ENCODE measurements at places on chromosomes 2 and 18. TPM values are rescaled to one million over a fixed set of nuclear protein-coding genes. Genes with fewer than 3 reads are reported as not detected.

- no peak overlapping the region for H3K4me3 ChIP-seq
- H3K27me3 ChIP-seq: peaks cover 10% of the 10 kb centered on the region
- H3K27ac ChIP-seq: no peak overlapping the region
- no peaks in the 10 kb centered on the region for H3K36me3 ChIP-seq
These were observed 259.7 kb downstream of the TCF4 start for GRCh38 chr18:55328301-55328700.

- no peak overlapping the region for H3K27ac ChIP-seq
- DNase-seq: no peak
- H3K27me3 ChIP-seq: peaks cover 48% of the 10 kb centered on the region
- no peak overlapping the region for H3K4me3 ChIP-seq
- H3K36me3 ChIP-seq: no peaks in the 10 kb centered on the region
These were observed 153.1 kb downstream of the INO80D start for GRCh38 chr2:205932861-205933260.

DNA sequence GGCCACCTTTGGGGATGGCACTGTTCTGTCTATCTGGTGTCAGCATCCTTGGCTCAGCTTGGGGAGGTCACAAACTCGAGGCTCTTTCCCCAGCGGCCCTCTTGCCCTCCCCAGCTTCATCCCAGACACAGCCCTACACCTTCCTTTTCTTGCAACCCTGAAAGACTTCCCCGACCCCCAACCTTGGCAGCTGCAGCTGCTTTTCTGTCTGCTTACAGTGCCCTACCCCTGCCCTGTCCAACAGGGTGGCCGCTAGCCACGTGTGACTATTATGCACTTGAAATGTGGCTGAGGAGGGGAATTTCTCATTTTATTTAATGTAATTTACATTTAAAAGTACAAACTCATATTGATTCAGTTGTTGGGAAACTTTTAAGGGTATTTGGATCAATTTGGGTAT, 41.3 kb downstream of the NGEF start:
- no peaks in the 10 kb centered on the region for H3K4me1 ChIP-seq
- H3K27me3 ChIP-seq: peaks cover 24% of the 10 kb centered on the region
- H3K4me3 ChIP-seq: no peak overlapping the region
- no peak for DNase-seq
- H3K36me3 ChIP-seq: no peaks in the 10 kb centered on the region

DNA sequence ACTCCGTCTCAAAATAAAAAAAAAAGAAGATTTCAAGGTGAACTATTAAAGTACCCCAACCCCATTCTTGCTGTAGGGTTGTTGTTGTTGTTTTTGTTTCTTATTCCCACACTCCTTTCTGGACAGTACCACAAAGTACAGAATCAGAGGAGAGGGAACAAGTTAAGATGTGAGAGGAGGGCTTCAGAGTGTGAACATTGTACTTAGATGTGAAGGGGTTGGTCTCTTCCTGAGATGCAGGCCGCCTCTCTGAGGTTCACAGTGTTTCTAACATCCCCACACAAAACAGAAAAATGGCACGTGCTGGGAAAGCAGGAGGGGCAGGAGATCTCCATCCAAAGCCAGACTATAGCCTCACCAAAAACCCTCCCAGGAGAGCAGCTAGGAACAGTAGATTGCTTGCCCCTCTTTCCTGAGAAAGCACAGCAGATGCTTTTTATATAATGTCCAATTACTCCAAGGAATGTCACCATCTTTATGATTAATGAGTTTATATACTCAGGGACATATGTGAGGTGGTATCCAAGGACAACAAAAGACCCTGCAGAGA, 22.6 kb downstream of the ADD2 start:
- no peaks in the 10 kb centered on the region for H3K4me1 ChIP-seq
- no peak overlapping the region for H3K27ac ChIP-seq
- DNase-seq: no peak
- H3K4me3 ChIP-seq: no peak overlapping the region
- H3K27me3 ChIP-seq: peaks cover 24% of the 10 kb centered on the region

DNA sequence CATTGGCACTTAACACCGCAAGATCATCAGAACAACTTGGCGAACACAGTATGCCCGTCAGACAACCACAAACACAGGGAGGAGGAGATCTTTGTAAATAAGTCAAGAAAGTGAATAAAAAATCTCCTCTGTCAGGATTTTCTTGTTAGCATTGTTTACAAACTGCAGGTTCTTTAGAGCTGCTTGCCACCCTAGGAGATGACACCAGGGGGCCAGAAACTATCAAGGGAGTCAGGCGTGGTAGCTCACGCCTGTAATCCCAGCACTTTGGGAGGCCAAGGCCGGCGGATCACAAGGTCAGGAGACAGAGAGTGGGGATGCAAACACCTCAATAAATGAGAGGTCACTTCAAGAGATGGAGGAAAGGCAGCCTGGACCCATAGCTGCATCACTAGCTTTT, 428.1 kb downstream of the SETBP1 start:
- peaks cover 16% of the 10 kb centered on the region for H3K27me3 ChIP-seq
- no peak overlapping the region for H3K4me3 ChIP-seq
- H3K27ac ChIP-seq: no peak overlapping the region
- DNase-seq: no peak
- no peaks in the 10 kb centered on the region for H3K36me3 ChIP-seq

DNA sequence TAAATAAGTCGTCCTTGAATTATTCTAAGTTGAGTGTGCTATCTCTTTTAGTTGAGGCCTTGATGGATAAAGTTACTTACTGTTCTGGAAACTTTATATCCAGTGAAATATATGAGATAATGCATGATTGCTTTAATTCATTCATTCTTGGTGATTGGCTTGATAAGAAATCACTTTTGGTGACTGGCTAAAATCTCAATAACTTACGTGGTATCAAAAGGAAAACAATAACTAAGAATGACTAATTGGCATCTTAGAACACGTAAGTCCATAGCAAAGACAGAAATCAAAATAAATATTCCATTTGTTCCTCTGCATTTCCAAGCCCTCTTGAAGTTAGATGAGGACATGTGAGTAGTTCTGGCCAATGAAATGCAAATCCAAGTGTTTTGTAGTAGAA, 251.6 kb downstream of the NUP35 start:
- no peaks in the 10 kb centered on the region for H3K36me3 ChIP-seq
- DNase-seq: no peak
- no peak overlapping the region for H3K27ac ChIP-seq

DNA sequence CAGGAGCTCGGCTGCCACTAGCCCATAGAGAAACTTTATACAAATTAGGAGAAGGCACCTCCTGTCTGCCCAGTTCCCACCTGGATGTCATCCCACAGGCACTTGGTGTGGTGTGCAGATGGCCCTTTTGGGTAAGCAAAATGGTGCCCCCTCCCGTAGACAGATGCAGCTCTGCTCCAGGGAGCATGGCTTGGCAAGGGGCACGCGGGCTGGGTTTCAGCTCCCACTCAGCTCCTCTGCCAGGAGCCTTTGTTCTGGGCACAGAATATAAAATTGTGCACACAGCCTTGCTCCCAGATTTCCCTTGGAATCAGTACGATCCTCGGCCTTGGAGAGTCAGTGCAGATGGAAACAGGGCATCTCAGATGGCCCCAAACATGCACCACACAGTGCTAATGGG, 20.3 kb upstream of the KCNF1 start:
- no peak for DNase-seq
- no peaks in the 10 kb centered on the region for H3K4me1 ChIP-seq
- H3K36me3 ChIP-seq: no peaks in the 10 kb centered on the region
- H3K4me3 ChIP-seq: no peak overlapping the region
- peaks cover 52% of the 10 kb centered on the region for H3K27me3 ChIP-seq
- H3K27ac ChIP-seq: no peak overlapping the region

DNA sequence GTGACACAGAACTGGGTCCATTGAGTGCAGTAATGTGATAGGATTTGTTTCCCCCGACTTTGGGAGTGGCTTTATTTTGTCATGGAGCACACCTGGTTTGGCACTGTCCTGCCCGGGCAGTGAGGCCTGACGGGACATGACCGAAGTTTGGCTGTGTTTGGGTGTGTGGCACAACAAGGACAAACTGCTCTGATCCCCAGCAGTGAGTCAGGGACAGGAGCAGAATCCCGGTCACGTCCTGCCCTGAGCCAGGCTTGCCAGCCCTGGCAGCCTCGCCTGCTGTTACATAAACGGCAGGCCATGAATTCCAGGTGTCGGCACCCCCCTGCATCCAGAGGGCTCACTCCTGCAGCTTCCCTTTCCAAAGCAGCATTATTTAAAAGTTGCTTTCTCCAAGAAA, 45.7 kb downstream of the IMPA2 start:
- H3K27me3 ChIP-seq: no peaks in the 10 kb centered on the region
- no peak overlapping the region for H3K27ac ChIP-seq
- DNase-seq: no peak
- peaks cover 4% of the 10 kb centered on the region for H3K4me1 ChIP-seq
- H3K4me3 ChIP-seq: no peak overlapping the region

GRCh38 chr18:22186484-22186971, 17.1 kb downstream of the GATA6 start:
- peaks cover 22% of the 10 kb centered on the region for H3K27me3 ChIP-seq
- no peak overlapping the region for H3K27ac ChIP-seq
- H3K4me3 ChIP-seq: no peak overlapping the region
- H3K4me1 ChIP-seq: no peaks in the 10 kb centered on the region

DNA sequence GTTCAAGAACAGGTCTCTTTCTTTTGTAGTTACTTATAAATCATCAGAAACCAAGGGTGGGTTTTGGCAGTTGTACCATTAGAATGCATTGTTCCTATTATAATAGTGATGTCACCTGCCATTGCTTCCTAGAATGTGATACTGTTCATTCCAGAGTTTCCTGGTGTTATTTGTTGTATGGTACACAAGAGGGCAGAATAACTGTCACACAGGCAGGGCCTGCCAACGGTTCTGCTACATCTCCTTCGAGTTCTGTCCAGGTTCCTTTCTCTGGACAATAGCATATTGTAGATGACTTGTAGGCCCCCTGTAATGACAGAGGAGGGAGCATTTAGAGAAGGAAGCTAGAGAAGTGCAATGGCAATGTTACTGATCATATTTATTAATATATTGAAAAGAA, 98.3 kb downstream of the KLHL14 start:
- H3K4me1 ChIP-seq: no peaks in the 10 kb centered on the region
- no peak for DNase-seq
- H3K27me3 ChIP-seq: peaks cover 8% of the 10 kb centered on the region
- H3K4me3 ChIP-seq: no peak overlapping the region
- H3K36me3 ChIP-seq: no peaks in the 10 kb centered on the region
- H3K27ac ChIP-seq: no peak overlapping the region

GRCh38 chr18:73805991-73806390, 341.6 kb downstream of the FBXO15 start:
- H3K4me1 ChIP-seq: no peaks in the 10 kb centered on the region
- H3K27me3 ChIP-seq: peaks cover 8% of the 10 kb centered on the region
- no peak for DNase-seq
- no peak overlapping the region for H3K27ac ChIP-seq
- H3K4me3 ChIP-seq: no peak overlapping the region

Gene SCYGR4
- total RNA-seq: not detected

Gene LRP1B
- 0.02 TPM for total RNA-seq

Gene CDK15
- total RNA-seq: not detected

Gene TEX44
- total RNA-seq: not detected

Gene CYP26B1
- not detected for total RNA-seq

Gene PAX8
- total RNA-seq: 0.21 TPM

Gene PGAP1
- total RNA-seq: 14.9 TPM

Gene RND3
- not detected for total RNA-seq

Gene ODC1
- 149 TPM for total RNA-seq
